Nucleus accumbens (tissue), 56 donors: ENCODE measurements at places on chromosomes 4 and X.
A peak's percentile ranks its signal among the peaks of the same experiment; 100 is the strongest.

GRCh38 chr4:55002431-55002830 lies 123.0 kb downstream of the KDR start:
- no peak for DNase-seq

- no peak for DNase-seq
Observed at GRCh38 chrX:18491587-18492340, 66.4 kb downstream of the CDKL5 start.

- no peak for DNase-seq
Observed at GRCh38 chrX:44042116-44042515, 68.9 kb upstream of the NDP start.

- DNase-seq, result no peak
Observed at GRCh38 chrX:106917830-106918500, 2.2 kb upstream of the CLDN2 start.

- no peak for DNase-seq
Observed at GRCh38 chr4:123674762-123675465, 278.3 kb downstream of the SPRY1 start.

DNA sequence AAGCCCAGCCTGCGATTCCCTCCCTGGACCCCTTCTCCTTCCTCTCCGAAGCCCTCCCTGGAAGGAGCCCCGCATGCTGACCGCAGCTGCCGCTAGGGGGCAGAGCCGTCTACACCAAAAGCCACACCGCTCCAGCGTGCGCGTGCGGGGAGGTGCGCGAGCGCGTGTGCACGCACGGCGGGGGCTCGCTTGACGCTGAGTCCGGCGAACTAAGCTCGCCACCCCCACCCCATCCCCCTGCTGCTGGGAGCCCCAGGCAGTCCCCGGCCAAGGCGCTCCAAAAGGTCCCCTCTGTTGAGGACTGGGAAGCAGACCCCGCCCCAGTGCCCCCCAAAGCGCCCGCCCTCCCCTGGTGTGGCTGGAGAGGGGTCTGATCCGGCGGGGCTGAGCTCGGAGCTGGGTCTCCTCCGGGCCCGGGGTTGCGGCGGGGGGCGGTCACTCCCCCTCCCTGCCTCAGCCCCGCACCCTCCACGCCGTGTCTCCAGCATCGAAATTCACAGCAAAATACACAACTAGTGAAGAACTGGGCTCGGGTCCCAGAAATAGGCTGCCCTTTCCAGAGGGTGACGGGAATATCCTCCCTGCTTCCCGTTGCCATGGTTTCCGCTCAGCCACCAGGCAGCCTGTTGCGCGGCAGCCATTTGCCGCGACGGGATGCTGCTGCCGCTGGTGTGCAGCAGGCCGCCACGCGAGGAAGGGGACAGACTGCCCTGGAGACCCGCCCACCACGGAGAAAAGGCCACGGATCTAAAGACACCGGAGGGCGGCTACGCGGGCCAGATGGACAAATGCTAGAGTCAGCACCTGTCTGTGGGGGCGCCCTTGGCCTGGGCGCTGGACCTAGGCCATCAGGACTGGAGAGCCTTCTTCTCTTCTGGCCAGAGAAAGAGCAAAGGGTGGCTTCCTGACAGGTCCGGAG lies 11.2 kb upstream of the CCNQ start:
- DNase-seq, result peak; percentile 54

DNA sequence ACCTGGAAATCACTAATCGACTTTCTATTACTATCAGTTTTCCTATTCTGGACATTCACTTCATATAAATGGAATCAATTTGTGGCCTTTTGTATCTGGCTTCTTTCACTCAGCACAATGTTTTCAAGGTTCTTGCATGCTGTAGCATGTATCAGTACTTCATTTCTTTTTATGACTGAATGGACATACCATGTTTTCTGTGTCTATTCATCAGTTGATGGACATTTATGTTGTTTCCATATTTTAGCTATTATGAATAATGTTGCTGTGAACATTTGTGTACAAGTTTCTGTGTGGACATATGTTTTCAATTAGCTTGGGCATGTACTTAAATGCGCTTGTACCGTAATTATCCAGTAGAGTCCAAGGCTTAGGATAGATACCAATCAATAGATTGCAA lies 19.9 kb upstream of the RELL1 start:
- no peak for DNase-seq

DNA sequence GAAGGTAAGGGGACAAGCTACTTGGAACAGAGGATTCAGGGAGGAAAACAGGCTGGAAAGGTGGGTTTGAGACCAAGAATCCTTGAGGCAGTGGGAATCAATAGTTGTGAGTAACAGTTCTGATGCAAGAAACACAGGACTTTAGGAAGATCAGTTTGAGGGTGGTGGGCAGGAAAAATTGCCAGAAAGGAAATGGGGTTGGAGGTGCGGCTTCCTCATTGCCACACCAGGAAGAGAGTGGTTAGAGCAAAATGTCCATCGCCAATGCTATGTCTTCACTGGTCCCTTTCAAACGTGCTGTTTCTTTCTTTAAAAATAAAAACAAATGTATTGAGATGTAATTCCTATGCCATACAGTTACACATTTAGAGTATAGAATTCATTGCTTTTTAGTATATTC lies 57.1 kb upstream of the NOCT start:
- no peak for DNase-seq

DNA sequence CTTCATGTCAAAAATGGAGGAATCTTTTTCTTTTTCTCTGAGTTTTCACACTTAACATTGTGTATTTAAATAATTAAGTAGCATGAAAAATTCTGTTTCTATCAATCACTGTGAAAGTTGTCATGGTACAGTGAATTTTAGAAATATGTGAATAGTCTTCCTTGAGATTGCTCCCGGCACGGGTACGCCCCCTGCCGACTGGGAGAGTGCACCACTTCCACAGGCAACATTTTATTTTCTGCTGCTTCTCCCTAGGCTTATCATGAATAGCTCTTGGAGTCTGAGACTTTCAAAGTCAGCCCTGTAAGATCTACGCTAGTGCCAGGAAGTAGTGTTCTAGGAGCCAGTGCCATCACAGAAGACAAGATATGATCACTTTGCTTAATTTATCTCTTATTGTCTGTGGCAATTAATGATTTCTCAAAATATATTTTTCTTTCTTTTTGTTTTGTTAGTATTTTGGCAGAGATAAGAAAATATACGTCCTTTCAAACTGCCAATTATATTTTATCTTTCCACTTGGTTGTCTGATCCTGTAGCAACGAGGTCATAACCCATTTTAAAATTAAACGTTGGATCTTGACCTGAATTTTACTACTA lies 763.8 kb upstream of the AADAT start:
- no peak for DNase-seq

DNA sequence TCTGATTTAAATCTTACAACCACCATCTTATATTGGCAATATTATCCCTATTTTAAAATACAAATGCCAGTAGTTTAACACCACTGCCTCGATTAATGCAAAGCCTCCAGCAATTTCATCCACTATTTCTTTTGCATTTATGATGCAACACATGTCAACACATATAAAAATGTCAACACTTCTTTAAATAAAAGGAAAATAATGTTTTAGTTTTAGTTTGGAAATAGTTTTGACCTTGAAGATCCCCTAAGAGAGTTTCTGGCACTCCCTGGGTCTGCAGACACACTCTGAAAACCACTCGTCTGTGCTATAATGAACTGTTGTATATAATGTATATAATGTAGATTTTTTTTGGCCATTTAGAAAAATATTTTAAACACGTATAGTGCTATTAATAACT lies 99.0 kb downstream of the CAMK2D start:
- no peak for DNase-seq

DNA sequence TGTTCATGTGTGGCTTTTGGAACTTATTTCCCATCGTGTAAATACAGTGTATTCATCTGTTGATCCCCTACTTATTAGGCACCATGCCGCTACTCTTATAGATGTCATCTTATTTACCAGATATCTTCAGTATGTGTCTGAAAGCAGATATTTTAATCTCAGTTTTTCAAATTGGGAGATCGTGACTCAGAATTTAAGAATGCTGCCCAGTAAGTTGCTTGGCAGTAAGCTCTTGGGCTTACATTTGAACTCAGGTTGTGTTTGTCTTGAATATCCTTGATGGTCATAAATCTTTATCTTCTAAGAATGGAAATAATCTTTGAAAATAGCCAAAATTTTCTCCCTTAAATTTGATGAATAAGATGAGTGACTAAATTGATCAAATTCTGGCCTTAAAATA lies 45.9 kb upstream of the RPA4 start:
- no peak for DNase-seq

GRCh38 chrX:31070057-31070468 lies 1.8 kb downstream of the FTHL17 start:
- DNase-seq, result no peak

- DNase-seq, result no peak
Observed at GRCh38 chrX:13587786-13588477, 18.5 kb downstream of the EGFL6 start.

DNA sequence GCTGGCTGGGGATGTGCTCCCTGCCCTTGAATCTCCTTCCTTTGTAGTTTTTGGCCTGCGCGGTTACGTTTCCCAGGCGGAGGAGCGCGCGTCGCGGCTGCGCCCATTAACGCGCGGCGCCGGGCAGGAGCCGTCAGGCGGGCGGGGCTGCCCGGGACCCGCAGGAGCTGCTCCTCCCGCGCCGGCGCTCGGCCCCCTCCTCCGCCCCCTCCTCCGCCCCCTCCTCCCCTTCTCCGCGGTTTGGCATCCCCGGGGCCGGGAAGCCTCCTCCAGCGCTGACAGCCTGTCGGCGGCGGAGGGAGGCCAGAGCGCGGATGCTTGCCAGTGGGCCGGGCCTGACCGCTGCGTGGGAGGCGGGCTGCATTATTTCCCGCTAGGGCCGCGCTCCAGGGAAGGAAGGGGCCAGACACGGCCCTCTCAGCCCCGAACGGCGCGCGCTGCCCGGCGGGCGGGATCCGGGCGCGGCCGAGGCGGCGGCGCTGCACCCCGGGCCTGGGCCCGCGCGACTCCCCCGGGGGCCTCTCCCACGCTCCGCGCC lies at the start of gene DCLK2:
TSS of gene DCLK2 (plus strand) at position 405 of the 538 bp plus-strand sequence. CDS start 583 bp downstream, outside the sequence.
- DNase-seq, result peak; percentile 70

- no peak for DNase-seq
Observed at GRCh38 chrX:2398064-2398656, 102.6 kb downstream of the DHRSX start.

DNA sequence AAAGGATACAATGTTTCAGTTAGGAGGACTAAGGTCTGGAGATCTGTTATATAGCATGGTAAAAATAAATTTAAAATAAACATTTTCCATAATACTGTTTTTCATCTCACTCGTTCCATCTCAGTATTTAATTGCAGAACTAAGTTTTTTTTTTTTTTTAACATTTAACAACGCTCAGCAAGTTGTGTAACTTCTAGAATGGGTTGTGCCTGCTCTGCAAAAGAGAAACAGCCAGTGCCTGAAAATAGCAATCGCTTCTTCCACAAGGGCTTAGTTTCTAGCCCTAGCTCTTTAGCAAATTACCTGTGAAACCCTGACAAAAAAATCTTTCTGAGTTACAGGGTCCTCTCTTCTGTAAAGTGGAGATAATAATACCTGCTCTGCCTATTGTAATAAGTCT lies 41.9 kb downstream of the CNGA1 start:
- no peak for DNase-seq

DNA sequence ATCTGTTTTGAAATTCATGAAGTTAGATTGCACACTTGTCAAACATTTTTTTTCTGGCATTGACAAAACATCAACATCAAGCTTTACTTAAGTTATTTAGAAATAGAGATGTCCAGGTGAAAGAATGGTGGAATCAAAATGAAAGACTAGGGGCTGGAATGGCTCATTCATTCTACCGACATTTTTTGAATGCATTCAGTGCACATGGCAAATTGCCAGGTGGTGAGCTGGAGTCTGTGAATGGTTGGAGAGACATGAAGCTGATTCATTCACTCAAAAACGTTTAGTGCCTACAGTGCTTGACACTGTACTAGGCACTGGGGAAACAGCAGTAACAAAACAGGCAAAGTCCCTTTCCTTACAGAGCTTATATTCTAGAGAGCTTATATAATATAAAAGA lies 292.4 kb downstream of the PPP1R2C start:
- no peak for DNase-seq

DNA sequence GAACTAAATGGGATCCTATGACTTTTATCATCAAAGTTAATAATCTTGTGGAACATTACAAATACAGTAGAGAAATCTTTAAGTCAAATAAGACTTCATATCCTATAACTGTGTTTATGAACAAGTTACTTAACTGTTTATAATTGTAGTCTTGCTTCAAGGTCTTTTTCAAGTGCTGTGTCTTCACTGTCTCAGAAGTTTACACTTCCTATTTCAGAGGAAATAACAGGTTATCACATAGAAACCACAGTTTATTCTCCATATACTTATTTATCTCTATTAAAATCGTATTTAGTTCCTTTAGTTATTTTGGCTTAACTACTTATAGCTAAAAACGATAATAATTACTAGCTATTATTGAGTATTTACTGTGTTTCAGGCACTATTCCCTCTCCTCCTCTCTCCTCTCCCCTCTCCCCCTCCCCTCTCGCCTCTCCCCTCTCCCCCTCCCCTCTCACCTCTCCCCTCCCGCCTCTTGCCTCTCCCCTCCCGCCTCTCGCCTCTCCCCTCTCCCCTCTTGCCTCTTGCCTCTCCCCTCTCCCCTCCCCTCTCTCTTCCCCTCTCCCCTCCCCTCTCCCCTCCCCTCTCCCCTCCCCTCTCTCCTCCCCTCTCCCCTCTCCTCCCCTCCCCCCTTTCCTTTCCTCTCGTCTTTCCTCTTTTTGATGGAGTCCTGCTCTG lies 63.7 kb downstream of the RBPJ start:
- DNase-seq, result no peak

DNA sequence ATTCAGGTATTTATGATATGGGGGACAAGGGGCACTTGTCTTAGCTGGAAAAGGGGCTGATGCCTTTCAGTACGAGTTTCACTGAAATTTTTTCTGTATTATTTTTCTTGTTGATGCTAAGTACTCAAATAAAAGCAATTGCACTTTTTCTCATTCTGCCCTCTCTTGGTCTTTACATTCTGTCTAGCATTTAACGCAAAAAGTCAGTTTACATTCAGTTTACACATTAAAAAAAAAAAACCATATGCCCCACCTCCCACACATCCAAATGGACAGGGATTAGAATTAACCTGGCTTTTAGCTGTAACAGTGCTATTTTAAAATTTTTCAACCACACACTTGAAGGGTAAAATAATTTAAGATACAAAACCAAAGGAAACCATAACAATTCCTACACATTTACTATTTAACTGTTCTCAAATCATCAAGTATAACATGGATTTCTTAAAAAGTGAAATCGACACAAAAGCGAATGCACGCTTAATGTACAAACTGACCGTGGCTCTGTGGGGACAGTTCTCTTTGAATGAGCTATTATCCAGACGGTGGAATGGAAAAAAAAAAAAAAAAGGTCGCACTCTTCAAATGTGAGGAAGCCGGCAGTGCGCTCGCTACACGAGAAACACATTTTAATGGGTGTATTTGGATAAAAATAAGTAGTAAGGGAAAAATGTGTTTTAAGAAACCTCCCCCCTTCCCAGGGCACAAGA lies 1.4 kb downstream of the AMMECR1 start:
- no peak for DNase-seq

DNA sequence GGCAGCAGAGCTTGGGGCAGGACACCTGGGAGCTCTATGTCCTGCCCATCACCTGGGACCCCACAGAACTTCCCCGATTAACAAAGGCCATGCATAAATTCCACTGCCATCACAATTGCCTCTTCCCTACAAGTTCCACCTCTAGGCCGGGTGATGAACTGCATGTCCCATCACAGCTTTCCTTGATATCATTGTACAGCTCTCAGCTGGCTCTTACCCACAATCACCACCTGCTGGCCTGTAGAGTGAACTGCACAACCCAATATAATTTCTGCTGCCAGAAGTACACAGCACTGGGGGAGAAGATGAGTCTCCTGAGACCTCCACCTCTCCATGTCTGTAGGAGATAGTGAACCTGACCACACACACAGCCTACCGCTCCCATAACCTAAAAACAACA lies 285.0 kb upstream of the AADAT start:
- DNase-seq, result no peak
